ENCODE measurements at places on chromosomes 5 and 9.
A peak's percentile ranks its signal among the peaks of the same experiment; 100 is the strongest.

GRCh38 chr5:1666812-1667588 lies 132.6 kb downstream of the MRPL36 start:
- DNase-seq, result no peak

GRCh38 chr9:79698967-79699366 lies 127.2 kb downstream of the TLE4 start:
- no peak for DNase-seq

DNA sequence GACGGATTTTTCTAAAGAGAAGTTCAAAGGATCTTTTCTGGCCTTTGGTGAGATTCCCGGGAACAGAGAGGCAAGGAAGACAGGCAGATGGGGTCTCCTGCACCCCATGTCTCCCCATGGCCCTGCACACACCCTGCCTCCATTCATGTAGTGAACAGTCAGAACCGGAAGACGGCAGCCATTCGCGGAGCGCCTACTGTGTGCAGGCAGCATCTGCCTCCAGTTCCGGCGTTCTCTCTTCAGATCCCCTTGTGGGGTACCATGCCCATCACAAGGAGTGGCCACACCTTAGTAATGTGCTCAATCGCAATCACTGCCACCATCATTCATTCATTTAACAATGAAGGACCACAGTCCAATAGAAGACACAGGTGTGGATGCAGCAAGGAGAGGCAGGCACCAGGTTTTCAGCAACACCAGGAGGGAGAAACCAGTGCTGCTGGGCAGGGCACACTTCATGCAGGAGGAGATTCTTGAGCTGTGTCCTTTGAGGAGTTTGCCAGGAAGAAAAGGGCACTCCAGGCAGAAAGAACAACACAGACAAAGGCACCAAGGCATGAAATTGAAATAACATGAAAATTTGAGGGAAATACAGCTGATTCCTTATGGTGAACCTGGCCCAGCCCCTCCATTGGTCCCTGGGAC lies 171.5 kb upstream of the PHYKPL start:
- no peak for DNase-seq

DNA sequence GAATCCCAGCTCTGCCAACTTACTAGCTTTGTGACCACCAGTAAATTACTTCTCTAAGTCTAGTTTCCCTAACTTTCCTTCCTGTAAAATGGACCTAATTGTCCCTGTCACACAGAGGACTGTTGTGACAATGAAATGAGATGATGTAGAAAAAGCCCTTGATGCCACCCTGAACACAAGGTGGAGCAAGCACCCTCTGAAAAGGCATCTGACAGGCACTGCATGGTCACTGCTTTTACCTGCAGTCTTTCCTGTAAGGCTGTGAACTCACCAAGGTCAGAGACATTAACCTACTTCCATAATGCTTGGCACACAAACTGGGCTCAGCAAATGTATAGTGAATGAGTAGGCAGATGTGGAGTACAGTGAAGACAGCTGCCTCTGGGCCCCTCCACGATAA lies 6.1 kb downstream of the SLC31A2 start:
- no peak for DNase-seq

- no peak for DNase-seq
These were observed 585.3 kb upstream of the KLF4 start for GRCh38 chr9:108074900-108075299.

GRCh38 chr9:17824191-17824590 lies 245.3 kb downstream of the SH3GL2 start:
- peak; percentile 27 for DNase-seq

GRCh38 chr5:109900911-109901627 lies 211.3 kb downstream of the MAN2A1 start:
- no peak for DNase-seq

DNA sequence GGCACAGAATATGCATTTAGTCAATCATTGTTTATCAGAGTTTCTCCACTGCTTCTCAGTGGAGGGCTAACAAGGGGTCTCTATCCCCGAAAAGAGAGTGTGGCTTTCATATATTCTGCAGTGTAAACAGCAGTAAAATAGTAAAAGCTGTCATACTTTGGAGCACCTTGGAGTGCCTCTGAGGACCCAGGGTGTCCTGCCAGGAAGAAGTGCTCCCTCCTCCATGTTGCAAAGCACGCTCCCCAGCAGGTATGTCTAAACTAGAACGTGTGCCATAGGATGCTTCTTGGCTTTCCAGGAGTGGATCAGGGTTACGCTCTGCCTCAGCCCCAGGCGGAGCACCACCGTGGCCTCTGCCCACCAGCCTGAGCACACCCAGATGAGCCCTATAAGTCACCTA lies 8.5 kb upstream of the TJP2 start:
- no peak for DNase-seq

- no peak for DNase-seq
These were observed 109.5 kb upstream of the CD180 start for GRCh38 chr5:67305913-67306710.

DNA sequence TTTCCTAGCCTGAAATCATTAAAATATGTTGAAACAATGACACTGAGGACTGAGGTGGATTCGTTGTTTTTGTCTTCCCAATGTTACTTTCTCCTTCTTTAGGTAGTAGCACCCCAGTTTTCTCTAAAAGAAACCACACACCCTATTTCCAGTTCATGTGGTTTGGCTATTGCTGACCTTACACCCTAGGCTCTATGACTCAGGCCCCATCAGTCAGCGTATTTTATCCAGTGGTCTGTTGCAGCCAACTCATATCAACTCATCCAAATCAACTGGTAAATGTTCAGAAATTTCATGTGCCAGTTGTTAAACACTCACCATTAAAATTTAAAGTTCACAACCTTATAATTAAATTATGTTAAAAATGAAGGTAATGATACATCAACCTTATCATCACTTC lies 44.6 kb upstream of the NFIB start:
- peak; percentile 42 for DNase-seq

DNA sequence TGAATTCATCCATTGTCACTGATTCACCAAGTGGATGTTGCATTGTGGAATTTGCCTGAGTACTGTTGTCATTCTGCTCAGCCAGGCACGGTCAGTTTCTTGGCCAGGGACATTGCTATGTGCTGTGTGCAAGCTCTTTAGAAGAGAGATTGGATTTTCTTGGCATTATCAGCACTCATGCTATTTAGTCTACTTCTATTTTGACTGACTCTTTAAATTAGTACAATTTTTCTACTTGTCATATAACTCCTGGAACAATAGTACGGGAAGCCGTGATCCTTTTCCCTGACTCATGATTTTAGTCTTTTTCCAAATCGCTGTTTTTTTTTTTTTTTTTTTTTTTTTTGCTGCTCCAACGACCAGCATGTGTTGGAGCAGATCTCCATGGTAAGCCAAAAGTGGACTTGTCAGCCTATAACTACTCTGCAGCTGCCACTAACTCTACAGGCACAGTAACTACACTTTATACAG lies 129.7 kb downstream of the CDC42SE2 start:
- DNase-seq, result no peak

- DNase-seq, result peak; percentile 13
These were observed 12.0 kb downstream of the UIMC1 start for GRCh38 chr5:176994460-176995121.

DNA sequence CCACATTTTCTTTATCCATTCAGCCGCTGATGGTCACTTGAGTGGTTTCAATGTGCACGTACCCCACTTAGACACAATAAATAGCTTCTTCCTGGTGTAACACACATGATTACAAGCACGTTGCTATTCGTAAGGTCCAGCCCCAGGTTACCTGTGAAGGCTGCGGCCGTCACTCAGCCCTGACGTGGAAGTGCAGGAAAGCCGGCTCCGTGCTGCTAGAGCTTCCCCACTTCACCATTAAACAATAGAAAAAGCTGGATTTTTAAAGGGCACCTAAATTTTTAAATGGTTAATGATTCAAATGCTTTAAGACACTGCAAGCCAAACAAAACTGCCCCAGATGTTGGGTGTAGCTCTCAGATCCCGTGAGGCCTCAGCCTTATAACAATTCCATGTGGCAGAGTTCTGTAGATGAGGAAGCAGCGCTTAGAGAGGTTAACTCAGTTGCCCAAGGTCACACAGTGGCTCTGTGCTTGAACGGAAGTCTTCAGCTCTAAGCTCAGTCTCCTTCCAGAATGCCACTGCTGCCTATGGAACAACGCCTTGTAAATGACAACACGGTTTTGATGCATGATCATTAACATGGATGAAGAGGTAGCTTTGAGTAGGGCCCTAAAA lies 125.7 kb downstream of the COL23A1 start:
- DNase-seq, result no peak
